ENCODE measurements at places on chromosomes 3 and 15.

DNA sequence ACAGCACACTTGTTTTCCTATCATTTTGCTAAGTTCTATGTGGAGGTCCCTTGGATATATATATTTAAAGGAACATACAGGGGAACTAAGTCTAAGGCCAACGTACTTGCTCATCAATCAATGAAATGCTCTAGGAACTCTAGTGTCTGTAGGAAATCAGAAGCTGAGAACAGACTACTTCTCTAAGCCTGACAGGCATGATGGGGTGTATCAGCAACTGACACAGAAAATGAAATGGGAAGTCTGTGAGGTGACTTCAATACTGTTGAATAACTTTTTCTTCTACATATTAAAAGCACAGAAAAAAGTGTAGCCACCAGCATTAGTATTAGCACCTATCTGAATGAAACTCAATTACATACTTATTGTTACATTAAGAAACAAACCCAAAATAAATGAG is 56.9 kb upstream of the CSPG5 start:
- DNase-seq = no peak

DNA sequence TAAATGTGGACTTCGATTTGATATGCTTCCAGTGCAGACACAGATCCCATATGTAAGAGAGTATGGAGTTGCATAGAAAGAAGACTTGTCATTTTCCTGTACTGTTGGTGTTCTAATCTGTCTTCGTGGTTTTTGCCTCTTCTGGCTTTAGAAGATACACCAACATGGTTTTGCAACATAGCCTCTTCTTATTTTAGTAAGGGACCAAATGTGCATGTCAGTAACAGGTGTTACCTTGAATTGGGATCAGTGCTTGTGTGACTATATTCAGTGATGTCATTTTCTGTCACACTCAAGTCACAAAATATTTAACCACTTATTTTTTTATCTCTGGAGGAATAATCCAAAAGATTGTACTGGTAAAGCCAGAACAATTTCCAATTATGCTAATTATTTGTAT is 140.4 kb downstream of the SNRPN start:
- no peak for DNase-seq

GRCh38 chr3:120033596-120033995 is 60.7 kb downstream of the GSK3B start:
- no peak for DNase-seq

GRCh38 chr3:169327546-169328356 is 335.8 kb downstream of the MECOM start:
- DNase-seq = no peak

GRCh38 chr15:27885201-27885600 is 213.9 kb downstream of the OCA2 start:
- DNase-seq = no peak

- no peak for DNase-seq
Measured at GRCh38 chr3:160224256-160224655, 966 bp upstream of the C3orf80 start.

GRCh38 chr3:58144478-58145325 is 66.1 kb downstream of the DNASE1L3 start:
- DNase-seq = no peak

DNA sequence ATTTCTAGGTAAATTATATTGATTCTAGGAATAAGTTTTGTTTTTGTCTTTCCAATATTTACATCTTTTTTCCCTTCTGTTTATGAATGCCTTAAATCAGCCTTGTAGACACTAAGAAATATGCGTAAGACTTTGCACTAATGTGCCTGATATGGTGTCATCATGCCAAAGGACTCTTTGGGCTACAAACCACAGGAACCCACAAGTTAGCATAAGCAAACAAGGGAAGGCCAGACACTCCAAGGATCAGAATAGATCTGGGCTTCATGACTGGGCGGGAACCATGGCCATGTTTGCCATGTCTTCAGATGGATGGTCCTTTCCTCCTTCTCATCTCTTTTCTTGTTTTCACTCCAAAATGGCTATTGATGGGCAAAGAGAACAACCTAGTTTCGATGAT is 242.2 kb upstream of the CHRNA7 start:
- DNase-seq = no peak

DNA sequence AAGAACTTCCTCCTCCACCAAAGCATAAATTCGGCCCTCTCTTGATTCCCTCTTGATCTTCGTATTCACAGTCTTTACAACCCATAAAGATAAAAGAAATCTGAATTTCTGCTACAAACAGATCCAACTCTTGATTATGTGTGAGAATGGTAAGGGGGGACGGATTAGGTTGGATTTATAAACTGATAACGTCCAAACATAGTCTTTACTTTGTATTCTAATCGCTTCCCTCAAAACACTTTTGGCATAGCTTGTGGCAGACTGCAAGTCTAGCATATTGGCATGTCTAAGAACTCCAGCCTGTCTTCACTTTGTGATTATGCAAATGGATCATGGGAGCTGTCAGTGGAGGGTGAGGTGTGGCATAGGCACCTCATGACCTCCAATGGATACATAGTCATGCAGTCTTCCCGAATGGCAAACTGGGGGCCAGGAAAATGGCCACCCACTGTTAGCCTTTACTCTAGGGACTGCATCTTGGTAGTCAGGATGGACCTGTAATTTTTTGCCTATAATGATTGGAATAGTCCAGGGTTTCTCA is 24.3 kb upstream of the GPR171 start:
- DNase-seq = no peak

DNA sequence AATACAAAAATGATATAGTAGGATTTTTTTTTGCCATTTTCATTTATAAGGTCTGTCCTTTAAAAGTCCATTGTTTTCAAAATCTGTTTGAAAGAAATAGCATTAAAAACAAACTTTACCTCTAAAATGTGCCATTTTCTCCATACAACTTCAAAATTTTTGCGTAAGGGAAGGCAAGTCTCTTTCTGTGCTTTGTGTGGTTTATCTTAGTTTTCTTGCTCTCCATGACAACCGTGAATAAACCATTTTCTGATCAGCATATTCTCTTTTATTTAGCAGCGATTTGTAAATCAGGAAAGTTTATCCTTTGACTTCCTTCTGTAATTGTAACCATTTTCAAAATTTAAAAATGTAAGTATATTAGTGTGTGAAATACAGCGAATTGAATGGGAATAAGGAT is 147.9 kb upstream of the CGNL1 start:
- DNase-seq = no peak

GRCh38 chr3:17765819-17766472 is 23.5 kb upstream of the TBC1D5 start:
- no peak for DNase-seq

DNA sequence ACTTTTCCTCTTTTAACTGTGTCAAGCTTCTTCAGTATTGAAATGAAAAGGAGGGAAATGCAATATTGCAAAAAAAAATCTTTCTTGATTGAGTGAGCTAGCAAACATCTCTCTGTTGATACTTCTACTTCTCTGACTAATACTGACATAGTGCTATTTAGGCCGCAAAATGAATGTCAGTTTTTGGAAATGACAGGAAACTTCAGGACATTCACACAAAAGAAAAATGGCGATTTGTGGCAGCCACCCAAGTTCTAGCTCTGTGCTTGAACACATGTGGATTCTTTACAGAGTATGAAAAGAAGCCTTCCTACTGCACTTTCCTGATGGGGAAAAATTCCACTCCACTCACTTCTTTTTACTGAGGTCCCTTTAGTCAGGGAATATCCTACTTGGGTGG is 486.8 kb upstream of the ALCAM start:
- no peak for DNase-seq

GRCh38 chr3:127777921-127778656 is 44.2 kb downstream of the MGLL start:
- no peak for DNase-seq

DNA sequence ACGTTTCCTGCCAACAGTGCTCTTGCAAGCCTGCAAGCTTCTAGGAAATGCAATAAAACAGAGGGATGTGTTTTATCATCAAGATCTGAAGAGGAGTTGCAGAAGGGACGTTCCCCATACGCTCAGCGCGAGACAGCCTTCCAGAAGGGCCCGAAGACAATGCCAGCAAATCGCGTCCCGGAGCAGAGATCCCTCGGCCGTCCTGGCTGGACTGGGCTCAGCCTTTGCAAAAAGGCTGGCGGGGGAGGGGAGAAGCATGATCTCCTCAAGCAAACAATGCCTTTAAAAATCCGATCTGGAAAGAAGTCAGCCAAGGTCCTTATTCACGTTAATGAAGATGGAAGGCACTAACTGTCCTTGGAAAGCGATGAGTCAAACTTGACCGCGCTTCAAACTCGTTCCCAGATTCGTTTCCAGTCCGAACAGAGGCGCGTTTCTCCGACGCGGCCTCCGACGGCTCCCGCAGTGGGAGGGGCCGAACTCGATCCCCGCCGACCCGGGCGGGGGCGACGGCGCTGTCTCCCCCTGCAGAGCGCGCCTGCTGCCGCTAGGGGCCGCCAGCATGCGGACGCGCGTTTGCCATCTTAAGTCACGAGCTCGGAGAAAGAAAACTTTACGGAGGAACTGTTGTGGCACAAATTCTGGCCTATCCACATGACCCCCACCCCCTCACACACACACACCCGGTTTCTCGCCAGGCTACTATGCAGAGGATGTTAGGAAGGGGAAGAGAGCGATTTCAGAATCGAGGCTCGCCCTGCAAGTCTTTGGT is 5.5 kb downstream of the BCL6 start:
- peak; percentile 80 for DNase-seq

- DNase-seq = no peak
Measured at GRCh38 chr3:30496066-30496966, 110.1 kb upstream of the TGFBR2 start.

DNA sequence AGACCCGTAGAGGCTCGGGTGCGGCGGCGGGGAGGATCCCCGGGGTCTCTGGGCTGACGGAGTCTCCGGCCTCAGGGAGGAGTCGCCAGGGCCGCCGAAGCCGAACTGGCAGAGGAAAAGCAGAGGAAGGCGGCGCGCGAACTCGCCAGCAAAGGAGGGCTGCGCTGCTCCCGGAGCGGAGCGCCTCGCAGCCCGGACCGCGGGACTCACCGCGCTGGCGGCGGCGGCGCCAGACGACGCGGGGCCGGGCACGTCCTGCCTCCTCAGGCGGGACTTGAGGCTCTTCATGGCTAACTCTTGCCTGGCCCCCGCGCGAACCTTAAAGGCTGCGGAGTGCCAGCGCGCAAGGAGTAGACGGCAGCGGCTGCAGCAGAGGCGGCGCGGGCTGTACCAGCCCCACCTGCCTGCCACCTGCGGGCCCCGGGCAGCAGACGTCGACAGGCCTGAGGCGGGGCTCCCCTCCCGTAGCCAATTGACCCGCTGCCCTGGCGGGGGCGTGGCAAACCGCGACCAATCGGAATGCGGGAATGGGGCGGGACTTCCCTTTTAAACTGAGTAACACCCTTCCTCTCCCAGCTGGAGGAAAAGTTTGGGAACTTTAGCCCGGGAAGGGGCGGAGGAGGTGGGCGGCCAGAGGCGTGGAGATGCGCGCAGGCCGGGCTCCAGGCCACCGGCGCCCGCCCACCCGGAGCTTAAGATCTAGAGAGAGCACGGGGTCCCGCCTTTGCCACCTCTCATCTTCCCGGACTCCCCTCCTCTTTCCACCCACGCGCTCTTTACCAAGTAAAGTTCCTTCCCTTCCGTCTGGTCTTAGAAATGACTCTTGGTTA is at the start of gene UACA:
UACA (minus strand) TSS at position 439 of the 830 bp plus-strand sequence; CDS start at position 288, 151 bp downstream.
- peak; percentile 95 for DNase-seq

GRCh38 chr3:70999730-71000129 is 583.8 kb downstream of the FOXP1 start:
- DNase-seq = no peak

DNA sequence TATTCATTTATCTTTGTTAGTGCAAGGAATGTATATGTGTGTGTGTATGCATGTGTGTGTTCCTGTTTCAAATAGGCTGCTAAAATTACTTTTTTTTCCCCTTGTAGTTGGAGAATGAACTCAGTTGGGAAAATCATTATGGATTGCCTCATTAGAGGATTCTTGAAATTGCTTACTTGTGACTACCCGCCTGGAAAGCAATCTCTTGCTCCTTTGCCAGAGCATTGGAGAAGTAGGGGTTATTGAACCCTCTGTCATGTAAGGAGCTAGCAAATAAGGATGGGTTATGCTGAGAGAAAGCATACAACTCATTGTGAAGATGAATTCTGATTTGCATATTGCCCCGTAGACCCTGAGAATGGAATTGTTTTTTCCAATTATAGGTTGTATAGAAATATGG is 474.5 kb downstream of the CADM2 start:
- DNase-seq = no peak

- DNase-seq = no peak
Measured at GRCh38 chr3:39147711-39148434, 5.5 kb downstream of the CSRNP1 start.

DNA sequence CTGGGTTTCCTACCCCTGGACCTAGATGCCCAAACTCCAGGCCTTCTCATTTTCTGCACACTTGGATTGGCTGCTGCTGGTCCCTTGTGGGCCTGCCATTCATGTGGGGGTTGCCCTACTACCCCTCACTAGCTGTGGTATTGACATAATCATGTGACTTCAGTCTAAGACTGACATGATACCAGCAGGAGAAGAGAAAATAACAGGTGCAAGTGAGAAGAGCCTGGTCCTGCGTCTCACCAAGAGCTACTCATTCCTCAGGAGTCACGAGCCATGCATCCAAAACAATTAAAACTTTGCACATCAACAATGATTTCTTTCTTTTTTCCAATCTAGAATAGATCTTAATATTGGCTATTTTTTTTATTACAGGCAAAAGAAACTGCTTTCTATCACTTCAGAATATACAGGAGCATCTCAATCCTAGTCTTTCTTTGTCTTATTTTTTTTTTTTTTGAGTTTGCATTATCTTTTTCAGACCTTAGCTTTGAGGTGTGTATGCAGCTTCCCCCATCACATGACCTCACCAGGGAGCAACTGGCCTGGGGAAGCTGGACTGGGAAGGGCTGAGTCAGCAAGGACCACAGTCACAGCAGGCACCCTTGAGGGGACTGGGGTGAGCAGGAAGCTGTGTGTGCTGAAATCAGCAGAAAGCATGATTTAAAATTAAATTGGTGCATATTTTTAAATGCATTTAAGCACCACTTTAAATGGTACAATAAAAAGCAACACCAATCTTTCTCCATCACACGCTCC is 27.6 kb downstream of the SLC9A9 start:
- no peak for DNase-seq

DNA sequence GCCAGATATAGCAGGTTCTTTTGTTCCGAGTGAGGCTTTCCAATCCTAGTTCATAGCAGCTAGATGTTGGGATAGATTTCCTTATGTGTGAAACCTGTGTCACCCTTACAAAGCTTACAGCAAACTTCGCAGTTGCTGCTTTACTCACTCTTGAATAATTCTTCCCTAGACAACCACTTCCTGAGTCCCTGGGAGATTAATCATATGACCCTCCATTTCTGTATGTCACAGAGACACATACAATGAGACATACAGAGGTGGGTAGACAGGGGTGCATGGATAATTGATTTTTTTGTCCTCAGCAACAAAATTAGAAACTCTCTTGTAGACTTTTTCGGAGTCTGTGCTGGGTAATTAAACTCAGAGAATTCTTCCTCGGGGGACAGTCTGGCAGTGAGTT is 163.2 kb downstream of the NSUN3 start:
- DNase-seq = no peak

All from T1000 (cell line).